Stimulated activated CD4-positive, alpha-beta T cell treated with anti-CD3 and anti-CD28 coated beads, Interleukin-12 subunit alpha, Interleukin-12 subunit beta, amount 100 ng/mL, for 4 hours (primary cell): ENCODE measurements at places on chromosomes 3 and 15.

GRCh38 chr3:54053211-54053610 is 69.1 kb upstream of the CACNA2D3 start:
- no peak for DNase-seq

- no peak for DNase-seq
Observed at GRCh38 chr3:146250449-146251382, at the start of gene PLSCR4. Gene PLSCR4, minus strand, starts transcription at chr3:146251105. Its CDS starts 29,034 bp downstream, at chr3:146222071.

- no peak for DNase-seq
Observed at GRCh38 chr3:194667363-194667762, 4.6 kb downstream of the LSG1 start.

GRCh38 chr3:157418104-157418503 is 18.5 kb upstream of the PTX3 start:
- DNase-seq = no peak

DNA sequence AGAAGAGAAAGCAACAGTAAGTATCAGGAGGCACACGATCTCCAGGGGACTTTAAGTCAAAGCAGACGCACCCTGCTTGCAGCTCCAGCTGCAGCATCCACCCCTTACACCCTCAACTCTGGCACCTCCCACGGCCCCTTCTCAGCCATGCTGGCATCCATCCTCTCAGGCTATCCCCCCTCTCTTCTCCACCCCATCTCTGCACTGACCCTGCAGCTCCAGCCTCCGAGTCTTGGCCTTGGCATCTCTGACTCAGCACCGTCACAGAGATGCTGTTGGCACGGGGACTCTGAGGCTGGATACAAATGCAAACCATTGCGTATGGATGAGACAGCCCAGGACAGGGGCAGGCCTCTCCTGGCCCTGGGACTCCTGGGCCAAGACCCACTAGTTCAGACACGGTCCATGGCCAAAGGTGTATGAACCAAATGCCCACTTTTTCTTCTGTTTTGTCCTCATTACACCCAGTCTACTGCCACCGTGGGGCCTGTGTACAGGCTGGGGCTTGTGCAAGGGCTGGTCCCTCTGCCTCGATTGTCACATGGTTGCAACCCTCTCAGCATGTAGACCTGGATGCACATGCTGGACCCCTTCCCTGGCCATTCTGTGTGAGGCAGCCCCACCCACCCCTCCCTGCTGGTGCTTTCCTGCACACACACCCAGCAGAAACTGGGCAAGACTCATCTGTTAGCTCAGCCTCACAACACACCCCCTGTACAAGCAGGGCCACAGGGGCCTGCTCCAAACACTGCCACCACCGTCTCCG is 18.7 kb upstream of the ZXDC start:
- no peak for DNase-seq

GRCh38 chr15:88091444-88092016 is 165.0 kb downstream of the NTRK3 start:
- no peak for DNase-seq

- no peak for DNase-seq
Observed at GRCh38 chr3:77197408-77197807, 157.5 kb downstream of the ROBO2 start.

DNA sequence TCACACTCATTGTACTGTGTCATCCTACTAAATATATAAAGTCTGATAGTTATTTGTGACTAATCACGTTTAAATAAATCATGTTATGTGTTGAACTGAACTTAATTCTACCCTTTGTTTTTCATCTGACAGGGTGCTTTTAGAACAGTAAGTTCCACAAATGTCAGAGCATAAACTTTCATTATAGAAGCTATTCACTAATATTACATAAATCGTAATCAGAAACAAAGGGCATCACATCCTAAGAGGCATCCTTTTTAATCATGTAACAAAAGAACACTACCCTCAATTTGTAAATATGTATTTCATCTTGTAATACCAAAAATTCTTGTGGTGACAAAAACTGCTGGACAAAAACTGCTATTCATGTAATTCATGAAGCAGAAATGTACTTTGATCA is 50.8 kb downstream of the KCNH8 start:
- DNase-seq = no peak

DNA sequence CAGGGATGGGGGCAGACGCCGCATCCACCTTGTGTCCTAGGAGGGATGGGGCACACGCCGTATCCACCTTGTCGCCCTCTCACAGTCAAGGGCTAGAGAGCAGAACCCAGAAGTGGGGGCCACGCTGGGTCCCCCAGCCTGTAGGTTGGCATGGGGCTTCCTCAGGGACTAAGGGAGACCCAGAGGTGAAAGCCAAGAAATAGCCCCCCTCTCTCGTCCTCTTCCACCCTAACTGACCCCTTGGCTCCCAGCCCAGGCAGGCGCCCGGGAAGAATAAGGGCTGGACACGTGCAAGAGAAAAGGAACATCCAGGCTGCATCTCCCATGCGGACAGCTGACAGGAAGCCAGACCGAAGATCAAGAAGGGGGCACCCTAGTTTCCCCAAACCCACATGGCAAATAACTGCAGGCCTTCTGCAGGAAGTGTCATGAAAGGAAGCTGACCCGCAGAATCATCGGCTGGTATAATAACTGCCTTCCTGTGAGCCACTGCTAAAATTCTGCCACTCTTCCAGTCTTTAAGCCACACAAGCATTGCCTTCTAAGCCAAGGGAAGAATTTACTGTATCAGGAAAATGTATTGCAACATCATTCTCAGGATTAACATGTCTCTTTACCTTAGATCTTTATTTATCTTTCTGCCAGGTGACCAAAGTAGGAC is 38.5 kb upstream of the TFRC start:
- no peak for DNase-seq

- no peak for DNase-seq
Observed at GRCh38 chr3:134143828-134144401, 106.7 kb downstream of the RYK start.

GRCh38 chr3:45553469-45553974 is 41.0 kb upstream of the LIMD1 start:
- DNase-seq = no peak

GRCh38 chr15:36498916-36499315 is 80.5 kb upstream of the CDIN1 start:
- no peak for DNase-seq

GRCh38 chr3:11134794-11135193 is 19.5 kb upstream of the HRH1 start:
- DNase-seq = no peak

GRCh38 chr3:8579096-8579495 is 65.5 kb downstream of the SSUH2 start:
- DNase-seq = no peak

- no peak for DNase-seq
Observed at GRCh38 chr3:36379872-36380220, 458 bp upstream of the STAC start.

GRCh38 chr3:38645076-38645475 is 4.4 kb downstream of the SCN5A start:
- no peak for DNase-seq

GRCh38 chr3:160780245-160780644 is 24.2 kb downstream of the PPM1L start:
- no peak for DNase-seq

DNA sequence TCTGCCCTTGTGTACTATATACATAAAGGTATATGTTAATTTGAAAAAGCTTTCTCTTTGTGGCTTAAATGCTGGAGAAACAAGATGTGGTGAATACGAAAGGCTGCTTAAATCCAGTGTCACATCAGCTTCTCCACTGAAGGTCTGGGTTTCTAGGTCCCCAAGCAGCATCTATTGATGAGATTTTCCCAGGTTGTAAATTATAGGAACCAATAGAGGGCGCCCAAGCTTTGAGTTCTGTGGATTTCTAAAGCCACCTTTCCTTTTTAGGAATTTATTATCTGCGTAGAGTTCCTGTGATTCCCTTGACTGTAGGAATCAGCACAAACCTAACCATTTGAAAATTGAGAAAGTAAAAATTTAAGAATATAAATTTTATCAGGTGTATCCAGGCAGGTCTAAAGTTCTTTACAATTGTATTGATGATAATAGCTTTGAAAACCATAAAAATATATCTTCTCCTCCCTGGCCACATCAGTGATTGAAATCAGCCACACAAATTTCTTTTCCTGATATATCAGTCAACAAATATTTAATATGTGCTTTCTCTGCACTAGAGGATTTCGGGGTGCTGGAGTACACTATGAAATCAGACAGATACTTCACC is 88.3 kb upstream of the ADAMTSL3 start:
- DNase-seq = no peak

- no peak for DNase-seq
Observed at GRCh38 chr3:149393345-149394160, 16.1 kb upstream of the TM4SF1 start.

- no peak for DNase-seq
Observed at GRCh38 chr3:159448902-159449301, 539.7 kb upstream of the IL12A start.
